Fibroblast of skin of right quadriceps (primary cell): ENCODE measurements at places on chromosomes 3 and 15.

- no peak for DNase-seq
Measured at GRCh38 chr3:141391298-141391990, 23.1 kb downstream of the ZBTB38 start.

DNA sequence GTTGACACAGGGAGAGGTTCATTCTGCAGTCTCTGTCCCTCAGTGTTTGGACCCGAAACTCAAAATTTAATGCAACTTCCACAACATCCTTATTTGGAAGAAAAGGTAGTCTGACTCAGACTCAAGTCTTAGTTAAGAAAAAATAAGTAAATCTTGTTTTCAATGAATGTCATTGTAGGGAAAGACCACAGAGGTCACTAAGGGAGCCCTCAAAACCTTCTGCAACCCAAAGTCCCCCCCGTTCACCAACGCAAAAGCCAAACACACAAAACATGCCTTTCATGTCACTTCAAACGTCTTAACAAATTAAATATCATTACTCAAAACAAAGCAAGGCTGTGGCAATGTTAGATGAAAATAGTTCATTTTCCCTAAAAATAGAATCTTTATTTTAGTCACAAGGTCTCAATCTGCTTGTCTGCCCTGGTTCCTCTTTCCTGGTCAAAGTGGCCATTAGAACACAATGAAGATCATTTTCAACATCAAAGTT, 20.9 kb upstream of the SSUH2 start:
- DNase-seq: no peak

- DNase-seq: no peak
Measured at GRCh38 chr3:4943549-4943948, 35.7 kb upstream of the BHLHE40 start.

DNA sequence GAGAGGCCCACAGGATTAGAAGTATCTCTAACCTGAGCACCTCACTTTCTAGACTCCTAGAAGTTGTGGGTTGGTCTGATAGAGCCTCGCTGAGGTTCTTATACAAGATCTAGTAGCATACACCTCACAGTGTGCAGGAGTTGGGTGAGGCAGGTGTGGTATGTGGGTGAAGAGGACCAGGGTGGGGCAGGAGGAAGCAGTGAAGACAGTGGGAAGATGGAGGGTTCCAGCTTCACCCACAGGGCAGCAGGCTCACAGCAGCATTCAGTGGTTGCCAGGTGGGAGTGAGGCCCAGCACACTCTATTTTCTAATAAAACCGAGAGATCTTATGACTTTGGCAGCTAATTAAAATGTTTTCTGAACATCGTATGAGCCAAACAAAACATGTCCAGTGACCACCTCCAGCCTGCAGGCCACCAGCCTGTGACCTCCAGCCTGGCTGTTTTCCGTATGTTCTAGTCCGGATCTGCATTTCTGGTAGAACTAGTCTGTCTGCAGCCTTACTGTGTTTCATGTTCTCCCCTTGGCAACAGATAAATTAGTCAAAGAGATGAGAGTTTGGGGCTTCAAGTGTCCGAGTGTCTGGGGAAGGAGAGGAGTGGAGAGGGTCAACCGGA, 170.4 kb upstream of the CTDSPL start:
- DNase-seq: no peak

DNA sequence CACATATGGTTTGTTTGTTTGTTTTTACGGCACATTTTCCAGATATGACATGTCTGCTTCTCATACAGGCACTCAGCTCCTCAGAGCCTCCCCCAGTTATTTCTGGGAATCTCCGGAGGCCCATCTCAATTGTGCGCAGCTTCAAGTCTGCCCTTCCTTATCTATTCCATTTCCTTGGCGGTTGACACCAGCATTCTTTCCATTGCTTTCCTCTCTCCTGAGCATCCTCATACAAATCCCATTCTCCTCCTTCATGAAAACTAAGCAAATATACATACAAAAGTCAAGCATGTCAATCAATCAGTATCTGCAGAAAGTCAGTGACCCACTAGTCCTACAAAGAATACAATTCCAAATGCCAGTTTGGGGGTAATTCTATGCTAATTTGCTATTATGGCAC, 166.7 kb downstream of the SQOR start:
- no peak for DNase-seq

- peak; percentile 68 for DNase-seq
Measured at GRCh38 chr3:15332405-15333098, at the start of gene SH3BP5. SH3BP5 (minus strand) TSS chr3:15332586; CDS start chr3:15332408, 178 bp downstream.

GRCh38 chr3:46116996-46117395, 89.7 kb upstream of the XCR1 start:
- DNase-seq: no peak

DNA sequence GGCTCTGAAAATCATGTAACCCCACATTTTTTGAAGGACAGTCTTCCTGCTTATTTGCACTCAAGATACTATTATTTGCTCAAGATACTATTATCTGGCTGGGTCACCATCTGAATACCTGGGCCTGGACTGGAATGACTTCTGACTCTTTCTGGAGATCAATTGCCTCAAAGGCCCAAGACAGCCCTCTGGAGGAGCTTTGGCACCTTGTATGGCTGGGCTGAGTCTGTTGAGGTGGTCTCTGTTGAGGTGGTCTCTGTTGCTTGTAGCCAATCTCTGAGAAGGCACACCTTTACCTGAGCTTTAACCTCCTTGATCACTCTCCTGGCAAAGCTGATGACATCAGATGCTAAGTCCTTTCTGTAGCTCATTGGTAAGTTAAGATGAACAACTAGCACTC, 33.0 kb downstream of the SPATA12 start:
- DNase-seq: no peak

DNA sequence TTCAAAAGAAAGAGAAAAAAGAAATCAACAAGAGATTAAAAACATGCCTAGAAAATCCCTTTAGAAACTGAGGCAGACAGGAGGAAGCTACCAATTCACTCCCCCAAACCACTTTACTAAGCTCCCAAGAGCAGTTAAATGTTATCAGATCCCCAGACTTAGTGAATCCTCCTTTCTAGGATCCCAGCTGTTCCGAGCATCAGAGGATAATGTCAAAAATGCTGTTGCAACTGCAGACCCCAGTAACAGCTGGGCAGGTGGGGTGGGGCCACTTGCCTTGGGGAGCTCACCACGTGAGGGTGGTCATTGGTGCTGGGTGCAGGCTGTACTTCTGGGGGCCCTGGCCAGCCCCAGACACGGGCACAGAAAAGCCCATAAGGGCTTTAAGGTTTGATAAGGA, 9.1 kb downstream of the POMGNT2 start:
- DNase-seq: no peak

DNA sequence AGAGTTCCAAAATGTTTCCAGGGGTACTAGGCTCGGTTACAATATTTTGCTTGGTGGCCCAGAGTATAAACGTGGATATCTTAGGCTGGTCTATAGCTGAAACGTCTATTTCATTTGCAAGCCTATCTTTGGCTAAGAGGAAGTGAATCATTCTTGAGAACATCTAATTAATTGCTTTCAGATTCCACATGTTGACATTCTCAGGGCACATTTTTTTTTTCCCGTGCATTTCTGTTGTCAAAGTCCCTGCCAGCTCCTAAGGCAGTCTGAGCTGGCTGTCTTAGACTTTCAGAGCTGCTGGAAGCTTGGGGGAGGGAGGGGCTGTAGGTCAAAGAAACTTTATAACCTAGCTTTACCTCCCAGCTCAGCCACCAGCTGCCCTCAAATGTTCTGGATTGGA, 23.2 kb upstream of the LAMP3 start:
- DNase-seq: peak; percentile 88

DNA sequence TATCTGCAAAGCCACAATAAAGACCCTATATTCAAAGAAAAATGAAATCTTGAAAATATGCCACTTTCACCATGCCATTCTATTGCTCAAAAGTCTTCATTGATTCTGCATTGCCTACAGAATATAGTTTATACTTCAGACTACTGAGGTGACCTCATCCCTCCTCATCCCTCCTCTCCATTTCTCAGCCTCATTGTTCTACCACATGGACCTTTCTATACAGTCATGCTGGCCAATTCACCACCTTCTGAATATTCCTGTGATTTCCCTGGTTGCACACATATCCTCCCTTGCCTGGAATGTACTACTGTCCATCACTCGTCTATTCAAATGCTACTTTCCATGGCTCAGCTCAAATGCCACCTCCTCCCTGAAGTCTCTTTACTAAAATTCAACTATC, 3.5 kb upstream of the COL8A1 start:
- DNase-seq: no peak

DNA sequence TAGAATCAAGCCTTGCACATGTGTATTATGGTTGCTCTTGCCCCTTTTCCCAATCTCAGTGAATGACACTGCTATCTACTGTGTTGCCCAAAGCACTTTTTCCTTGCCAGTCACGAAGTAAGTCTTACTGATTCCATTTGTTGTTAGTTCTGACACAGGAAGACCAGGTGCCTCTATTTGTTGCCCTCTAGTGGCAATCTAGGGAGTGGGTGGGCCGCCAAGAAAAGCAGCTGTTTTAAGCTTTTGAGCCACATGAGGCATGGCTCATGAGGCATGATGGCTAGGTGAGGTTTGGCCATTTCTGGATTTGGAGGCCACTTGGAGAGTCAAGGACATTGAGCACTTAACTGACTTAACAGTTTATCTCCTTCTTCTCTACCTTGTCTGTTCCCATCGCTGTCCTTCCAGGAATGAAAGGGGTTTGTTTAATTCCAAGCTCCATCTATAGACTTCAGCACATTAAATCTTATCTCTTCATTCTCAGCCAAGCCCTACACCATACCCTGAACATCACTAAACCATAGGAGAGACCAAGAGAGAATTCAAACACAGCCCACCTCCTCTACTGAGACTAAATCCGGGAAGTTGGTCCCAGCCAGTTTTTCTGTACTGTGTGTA, 103.1 kb downstream of the HCN4 start:
- peak; percentile 45 for DNase-seq

DNA sequence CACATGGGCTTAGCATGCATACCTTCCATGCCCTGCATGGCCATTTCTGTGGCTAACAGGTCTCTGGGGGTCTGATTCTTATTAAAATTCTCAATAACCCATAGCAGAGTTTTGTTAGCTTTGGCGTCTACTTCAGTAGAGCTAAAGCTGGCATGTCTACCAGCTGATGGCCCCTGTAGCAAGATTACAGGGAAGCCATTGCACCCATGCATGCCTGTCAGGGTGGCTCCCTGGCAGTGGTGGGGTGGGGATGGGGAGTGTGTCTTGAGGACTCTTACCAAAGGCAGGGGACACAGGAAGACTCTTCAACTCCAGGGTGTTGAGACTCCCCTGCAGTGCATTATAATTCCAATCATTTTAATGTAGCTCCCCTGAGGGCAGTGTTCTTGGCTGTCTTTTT, 4.7 kb downstream of the KY start:
- DNase-seq: no peak

GRCh38 chr3:3087279-3087678, 22.9 kb downstream of the IL5RA start:
- no peak for DNase-seq

DNA sequence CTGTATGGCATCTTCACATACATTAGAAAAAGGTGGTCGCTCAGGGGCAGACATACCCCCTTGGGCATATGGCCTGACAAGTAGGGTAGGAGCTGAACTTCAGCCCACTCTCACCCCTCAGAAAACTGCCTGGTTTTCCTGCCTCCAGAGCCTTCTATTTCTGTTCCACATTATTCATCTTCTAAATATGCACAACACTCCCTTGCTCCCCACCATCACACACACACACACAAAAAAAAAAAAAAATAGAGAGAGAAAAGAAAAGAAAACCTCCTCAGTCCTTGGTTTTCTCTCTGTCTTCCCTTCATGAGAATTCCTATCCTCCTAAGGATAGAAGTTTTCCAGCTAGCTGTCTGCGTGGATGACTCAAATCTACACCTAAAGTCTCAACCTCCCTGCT, 5.6 kb upstream of the ROPN1 start:
- DNase-seq: no peak

- no peak for DNase-seq
Measured at GRCh38 chr15:67900621-67901147, 60.8 kb upstream of the RNU6-1 start.

DNA sequence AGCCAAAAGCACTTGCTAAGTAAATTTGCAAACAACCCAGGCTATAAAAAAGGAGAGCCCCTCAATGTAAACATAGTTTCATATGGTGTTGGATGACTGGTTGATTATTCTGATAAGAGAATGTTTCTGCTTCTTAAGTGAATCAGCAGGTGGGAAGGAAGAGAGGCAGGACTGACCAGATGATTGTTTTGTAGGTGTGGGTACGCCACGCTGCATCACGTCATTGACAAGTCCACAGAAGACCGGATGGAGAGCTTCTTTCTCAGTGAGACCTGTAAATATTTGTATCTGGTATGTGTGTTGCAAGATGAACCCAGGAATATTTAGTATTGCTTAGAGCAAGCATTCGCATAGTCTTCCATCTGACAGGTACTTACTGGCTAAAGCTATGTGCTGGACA, 23.4 kb downstream of the EDEM1 start:
- DNase-seq: no peak

DNA sequence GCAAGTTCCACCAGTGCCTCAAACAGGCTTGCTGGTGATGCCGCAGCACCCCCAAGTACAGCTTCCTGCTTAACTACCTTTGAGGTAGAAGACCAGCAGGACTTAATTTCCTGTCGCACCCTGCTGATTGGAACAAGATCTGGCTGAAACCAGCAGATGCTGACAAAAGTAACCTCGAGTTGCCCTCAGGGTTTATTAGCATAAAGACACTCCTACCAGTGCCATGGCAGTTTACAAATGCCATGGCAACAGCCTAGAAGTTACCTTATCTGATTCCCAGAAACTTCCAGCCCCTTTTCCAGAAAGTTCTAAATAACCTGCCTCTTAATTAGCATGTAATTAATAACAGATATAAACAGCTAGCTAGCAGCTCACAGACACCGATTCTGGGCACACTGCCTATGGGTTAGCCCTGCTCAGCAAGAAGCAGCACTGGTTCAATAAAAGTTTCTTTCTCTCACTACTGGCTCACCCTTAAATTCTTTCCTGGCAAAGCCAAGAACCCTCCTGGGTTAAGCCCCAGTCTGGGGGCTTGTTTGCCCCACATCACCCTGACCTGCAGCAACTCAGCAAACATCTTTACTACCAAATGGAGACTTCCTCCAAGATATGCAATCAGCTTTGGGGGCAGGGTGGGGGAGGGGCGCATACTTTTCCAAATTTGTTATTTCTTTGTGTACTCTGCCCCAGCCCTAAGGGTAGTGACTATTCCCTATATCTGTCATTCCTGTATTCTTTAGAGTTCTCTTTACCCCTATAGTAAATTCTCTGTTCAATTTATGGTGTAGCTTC, 54.2 kb downstream of the MAP4 start:
- DNase-seq: peak; percentile 35

GRCh38 chr3:190252080-190252479, 70.2 kb downstream of the CLDN1 start:
- DNase-seq: peak; percentile 29

DNA sequence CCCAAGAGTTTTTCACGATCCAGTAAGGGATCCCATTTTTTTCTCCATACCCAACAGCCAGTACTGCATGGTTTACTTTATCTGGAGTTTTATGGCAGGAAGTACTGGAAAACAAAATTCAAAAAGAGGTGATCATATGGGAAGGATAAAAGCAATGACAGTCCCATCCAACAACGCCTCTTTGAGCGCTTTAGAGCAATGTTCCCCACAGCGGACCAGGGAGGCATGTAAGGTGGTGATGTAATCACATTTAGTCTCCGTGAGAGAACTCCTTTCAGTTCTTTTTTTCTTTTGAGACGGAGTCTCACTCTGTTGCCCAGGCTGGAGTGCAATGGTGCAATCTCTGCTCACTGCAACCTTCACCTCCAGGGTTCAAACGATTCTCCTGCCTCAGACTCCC, 21.8 kb downstream of the CTSH start:
- no peak for DNase-seq
